GM12878 (cell line): ENCODE measurements at places on chromosomes 5 and 9. TPM values are rescaled to one million over a fixed set of nuclear protein-coding genes. Genes with fewer than 3 reads are reported as not detected.

GRCh38 chr5:20536341-20536740 lies 548.3 kb upstream of the CDH18 start:
- H3K27me3 ChIP-seq = no peaks in the 10 kb centered on the region
- H3K4me1 ChIP-seq = no peaks in the 10 kb centered on the region
- DNase-seq = no peak

DNA sequence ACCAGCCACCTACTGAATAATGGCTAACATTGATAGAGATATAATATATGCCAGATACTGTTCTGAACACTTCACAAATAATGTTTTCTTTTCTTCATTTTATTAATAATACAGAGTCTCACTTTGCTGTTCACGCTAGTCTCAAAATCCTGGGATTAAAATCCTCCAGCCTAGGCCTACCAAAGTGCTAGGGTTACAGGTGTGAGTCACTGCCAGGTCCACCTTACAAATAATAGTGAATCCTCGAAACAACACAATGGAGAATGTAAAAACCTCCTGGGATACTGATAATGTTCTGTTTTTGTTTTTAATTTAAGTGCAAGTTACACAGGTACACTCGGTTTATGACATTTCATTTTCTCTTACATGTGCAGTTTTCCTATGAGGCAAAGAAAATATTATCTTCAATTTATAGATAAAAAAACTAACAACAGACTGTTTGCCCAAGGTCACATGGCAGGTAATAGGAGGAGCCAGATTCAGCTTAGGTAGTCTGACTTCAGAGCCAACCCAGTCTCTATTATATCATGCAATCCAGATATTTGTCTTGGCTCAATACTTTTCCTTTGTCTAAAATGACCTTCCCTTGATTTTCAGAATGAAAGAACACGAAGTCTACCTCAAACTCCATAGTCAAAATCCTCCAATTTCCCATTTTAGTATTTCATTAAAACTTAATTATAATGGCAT lies 7.8 kb downstream of the ZFR start:
- no peaks in the 10 kb centered on the region for H3K36me3 ChIP-seq
- H3K27me3 ChIP-seq = no peaks in the 10 kb centered on the region
- H3K4me3 ChIP-seq = no peak overlapping the region
- no peaks in the 10 kb centered on the region for H3K4me1 ChIP-seq
- DNase-seq = no peak

PCDHA11 gene
- 0.05 TPM in 1 of 2 replicates, not detected in the other for total RNA-seq

DNA sequence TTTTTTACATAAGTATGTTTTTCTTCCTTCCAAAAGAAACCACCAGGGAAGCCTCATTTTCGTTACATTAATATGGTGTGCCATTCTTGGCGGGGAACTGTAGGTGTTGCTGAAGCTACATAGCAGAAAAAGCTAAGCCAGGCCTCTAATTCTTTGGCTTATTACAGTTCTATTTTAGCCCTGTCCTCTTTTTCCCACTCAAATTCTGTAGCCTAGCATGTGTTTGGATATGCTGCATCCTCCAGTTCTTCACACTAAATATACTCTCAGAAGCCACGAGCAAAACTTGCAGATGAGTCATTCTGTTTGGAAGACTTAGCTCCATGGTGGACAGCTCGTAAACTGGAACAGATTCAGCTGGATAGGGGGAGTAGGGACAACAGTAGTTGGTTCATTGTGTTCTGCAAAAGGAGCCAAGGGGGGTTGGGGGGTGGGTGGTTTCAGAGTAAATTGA lies 369.4 kb downstream of the TMEM161B start:
- no peaks in the 10 kb centered on the region for H3K36me3 ChIP-seq
- no peak overlapping the region for H3K27ac ChIP-seq
- no peak overlapping the region for H3K4me3 ChIP-seq
- no peaks in the 10 kb centered on the region for H3K4me1 ChIP-seq

DNA sequence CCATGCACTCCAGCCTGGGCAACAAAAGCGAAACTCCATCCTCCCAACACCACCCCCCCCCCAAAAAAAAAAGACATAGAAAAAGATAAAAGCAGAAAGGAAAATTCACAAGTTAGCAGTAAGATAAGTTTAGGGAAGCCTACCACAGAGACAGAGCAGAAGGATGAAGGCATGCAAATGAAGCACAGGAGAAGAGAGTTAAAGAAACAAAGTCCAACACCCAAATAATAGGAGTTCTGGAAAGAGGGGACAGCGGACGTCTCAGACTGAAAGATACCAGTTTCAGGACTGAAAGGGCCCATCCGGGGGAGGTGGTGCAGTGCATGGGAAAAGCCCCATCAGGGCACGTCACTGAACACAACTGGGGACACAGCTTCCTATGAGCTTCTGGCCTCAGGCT lies 54.3 kb downstream of the OTULIN start:
- DNase-seq = no peak
- no peak overlapping the region for H3K4me3 ChIP-seq
- no peaks in the 10 kb centered on the region for H3K27me3 ChIP-seq
- no peaks in the 10 kb centered on the region for H3K4me1 ChIP-seq

GRCh38 chr9:82180711-82181110 lies 192.1 kb downstream of the SPATA31D1 start:
- no peaks in the 10 kb centered on the region for H3K36me3 ChIP-seq
- no peaks in the 10 kb centered on the region for H3K4me1 ChIP-seq
- H3K4me3 ChIP-seq = no peak overlapping the region

TMEM174 gene
- total RNA-seq = not detected in 2 replicates

GRCh38 chr5:80054682-80055081 lies 19.5 kb downstream of the THBS4 start:
- H3K4me3 ChIP-seq = no peak overlapping the region
- no peaks in the 10 kb centered on the region for H3K4me1 ChIP-seq
- no peaks in the 10 kb centered on the region for H3K36me3 ChIP-seq
- no peak for DNase-seq
- H3K27me3 ChIP-seq = no peaks in the 10 kb centered on the region

DNA sequence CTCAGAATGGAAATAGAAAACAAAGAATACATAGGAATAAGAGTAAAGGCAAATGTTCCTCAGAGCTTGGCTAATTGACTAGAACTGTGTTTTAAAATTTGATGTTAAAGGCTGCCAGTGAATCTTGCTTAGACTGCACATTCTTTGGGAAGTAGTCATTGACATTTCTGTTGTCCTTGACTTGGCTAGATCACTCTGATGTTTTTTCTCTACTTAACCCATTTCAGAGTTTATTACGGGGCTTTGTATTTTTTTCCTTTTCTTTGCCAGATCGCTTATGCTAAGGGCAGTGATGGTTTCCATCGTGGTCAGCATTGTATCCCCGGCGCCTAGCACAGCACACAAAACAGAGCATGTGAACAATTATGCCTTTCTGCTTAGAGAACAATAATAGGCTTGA lies 1126.7 kb upstream of the CDH9 start:
- DNase-seq = no peak
- H3K36me3 ChIP-seq = no peaks in the 10 kb centered on the region
- no peak overlapping the region for H3K4me3 ChIP-seq
- no peak overlapping the region for H3K27ac ChIP-seq
- H3K27me3 ChIP-seq = no peaks in the 10 kb centered on the region

GRCh38 chr9:114221706-114222465 lies 66.5 kb downstream of the COL27A1 start:
- no peaks in the 10 kb centered on the region for H3K4me1 ChIP-seq
- no peaks in the 10 kb centered on the region for H3K36me3 ChIP-seq
- peaks cover 3% of the 10 kb centered on the region; the same call in 1 of the 2 replicates for H3K27me3 ChIP-seq
- H3K4me3 ChIP-seq = no peak overlapping the region
- no peak for DNase-seq

DNA sequence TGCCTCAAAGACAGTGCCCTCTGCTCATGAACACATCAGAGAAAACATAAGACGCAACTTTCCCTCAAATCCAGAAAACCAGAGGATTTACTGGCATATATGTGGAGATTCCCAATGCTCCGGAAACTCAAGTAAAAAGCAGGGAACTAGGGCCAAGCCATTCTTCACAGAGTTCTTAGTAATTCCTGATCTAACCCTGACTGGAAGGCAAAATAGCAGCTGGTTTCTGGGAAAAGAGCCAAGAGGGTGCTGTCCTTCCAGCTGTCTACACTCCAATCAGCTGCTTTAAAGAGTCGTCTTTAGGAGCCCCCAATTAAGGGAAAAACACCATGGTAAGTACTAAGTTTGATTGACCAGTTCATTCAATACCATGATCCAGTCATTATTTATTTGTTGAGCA lies 49.6 kb downstream of the GNA14 start:
- no peak overlapping the region for H3K4me3 ChIP-seq
- no peaks in the 10 kb centered on the region for H3K36me3 ChIP-seq
- no peaks in the 10 kb centered on the region for H3K27me3 ChIP-seq
- no peak for DNase-seq
- H3K27ac ChIP-seq = no peak overlapping the region

DNA sequence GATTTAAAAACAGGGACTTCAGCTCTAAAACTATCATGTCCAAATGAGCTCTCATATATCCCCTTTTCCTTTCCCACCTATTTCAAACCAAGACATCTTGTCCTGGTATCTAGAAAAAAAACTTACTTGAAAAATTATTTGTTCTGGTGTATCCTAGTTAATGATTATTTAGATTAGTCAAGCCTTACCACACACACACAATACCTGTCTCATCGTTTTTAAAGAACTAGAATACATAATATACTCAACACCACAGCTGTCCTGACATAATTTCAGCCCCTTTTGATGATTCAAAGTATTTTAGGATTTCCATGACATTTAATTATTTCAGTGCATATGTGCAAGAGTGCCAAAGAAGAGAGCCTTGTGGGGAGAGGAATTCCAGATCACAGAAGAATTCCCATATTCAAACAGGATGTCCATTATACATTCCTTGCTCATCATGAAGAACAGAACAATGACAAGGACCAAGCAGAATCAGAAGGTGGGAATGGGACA lies 233.7 kb downstream of the SMARCA2 start:
- no peaks in the 10 kb centered on the region for H3K4me1 ChIP-seq
- no peak overlapping the region for H3K27ac ChIP-seq
- no peak overlapping the region for H3K4me3 ChIP-seq
- no peaks in the 10 kb centered on the region for H3K36me3 ChIP-seq
- no peak for DNase-seq
- H3K27me3 ChIP-seq = 0 out of 2 replicates have a peak, but pooled peaks cover 3% of the 10 kb centered on the region

PRKACG gene
- total RNA-seq = not detected in 2 replicates

DEPDC1B gene
- total RNA-seq = 33.1 and 35.7 TPM in 2 replicates

GRCh38 chr5:112106878-112107277 lies 312.2 kb downstream of the EPB41L4A start:
- no peaks in the 10 kb centered on the region for H3K27me3 ChIP-seq
- H3K36me3 ChIP-seq = no peaks in the 10 kb centered on the region
- no peak overlapping the region for H3K4me3 ChIP-seq
- DNase-seq = no peak
- no peak overlapping the region for H3K27ac ChIP-seq
- no peaks in the 10 kb centered on the region for H3K4me1 ChIP-seq

PRR16 gene
- total RNA-seq = not detected in 2 replicates

DNA sequence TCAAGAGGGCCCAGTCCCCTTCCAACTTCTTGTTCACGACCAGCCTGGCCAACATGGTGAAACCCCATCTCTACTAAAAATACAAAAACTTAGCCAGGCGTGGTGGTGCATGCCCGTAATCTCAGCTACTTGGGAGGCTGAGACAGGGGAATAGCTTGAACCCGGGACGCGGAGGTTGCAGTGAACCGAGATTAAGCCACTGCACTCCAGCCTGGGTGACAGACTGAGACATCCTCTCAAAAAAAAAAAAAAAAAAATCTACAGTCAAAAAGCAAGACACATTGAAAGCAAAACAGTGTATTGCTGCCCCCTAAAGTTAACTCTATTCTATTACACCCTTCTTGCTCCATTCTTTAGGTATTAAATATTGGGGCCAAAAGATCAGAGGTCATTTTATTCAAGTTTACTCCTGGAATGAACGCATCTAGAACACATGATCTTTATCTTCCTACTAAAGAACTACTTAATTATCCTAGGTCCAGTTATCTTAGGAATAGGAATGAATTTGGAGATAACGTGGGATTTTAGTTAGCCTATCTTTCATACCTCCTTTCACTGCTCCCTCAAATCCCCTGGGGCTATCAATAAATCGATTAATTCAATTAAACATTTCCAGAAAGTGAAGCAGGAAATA lies 2.4 kb downstream of the ATG12 start:
- H3K36me3 ChIP-seq = no peaks in the 10 kb centered on the region
- DNase-seq = no peak
- peaks cover 6% of the 10 kb centered on the region; the same call in 1 of the 2 replicates for H3K4me1 ChIP-seq

- no peak for DNase-seq
- H3K27ac ChIP-seq = no peak overlapping the region
- no peaks in the 10 kb centered on the region for H3K4me1 ChIP-seq
- no peaks in the 10 kb centered on the region for H3K36me3 ChIP-seq
- no peak overlapping the region for H3K4me3 ChIP-seq
Measured at GRCh38 chr5:107948377-107948776, 277.6 kb upstream of the EFNA5 start.

CCL28 gene
- total RNA-seq = 3.4 and 3.6 TPM in 2 replicates

DNA sequence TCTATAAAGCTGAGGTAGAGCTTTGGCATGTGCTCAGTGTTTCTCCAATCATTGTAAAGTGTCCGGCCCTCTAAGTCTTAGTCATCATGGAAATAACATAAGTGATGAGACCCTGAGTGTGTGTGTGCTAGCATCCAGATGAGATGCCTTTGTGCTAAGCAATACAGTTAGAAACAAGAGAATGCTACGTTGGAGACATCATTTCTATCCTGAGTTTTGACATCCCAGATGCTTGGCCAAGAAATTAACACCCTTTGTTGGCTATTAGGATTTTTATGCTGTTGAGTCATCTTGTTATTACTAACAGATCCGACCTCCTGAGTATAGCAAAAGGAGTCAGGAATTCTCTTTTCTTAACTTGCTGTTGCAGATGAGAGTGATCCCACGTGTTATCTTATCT lies 508.0 kb downstream of the GADD45G start:
- H3K27ac ChIP-seq = no peak overlapping the region
- no peak overlapping the region for H3K4me3 ChIP-seq
- H3K4me1 ChIP-seq = no peaks in the 10 kb centered on the region
